LNCaP clone FGC (cell line): ENCODE measurements at places on chromosomes 6 and 20.

- no peak for DNase-seq
These were observed 126.0 kb upstream of the SLC2A12 start for GRCh38 chr6:134178161-134179044.

GRCh38 chr20:20780127-20780824, 67.8 kb upstream of the RALGAPA2 start:
- DNase-seq: peak; percentile 23

DNA sequence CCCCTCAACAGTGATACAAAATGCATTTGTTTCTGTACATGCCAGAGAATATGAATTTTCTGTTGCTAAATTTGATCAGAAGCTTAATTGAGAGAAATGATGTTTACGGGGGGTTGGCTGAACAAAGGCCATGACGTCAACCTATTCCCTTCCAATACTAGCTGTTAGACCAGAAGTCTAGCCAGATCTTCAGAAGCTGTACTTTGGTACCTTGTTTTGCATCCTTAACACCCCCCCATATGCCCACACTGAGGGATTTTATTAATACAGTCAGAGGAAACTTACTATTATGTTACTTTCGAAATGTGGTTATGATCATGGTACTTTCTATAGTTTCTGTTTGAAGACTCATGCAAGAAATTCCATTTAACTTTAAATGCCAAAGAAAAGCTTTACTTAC, 3.1 kb downstream of the NCOA7 start:
- DNase-seq: no peak

DNA sequence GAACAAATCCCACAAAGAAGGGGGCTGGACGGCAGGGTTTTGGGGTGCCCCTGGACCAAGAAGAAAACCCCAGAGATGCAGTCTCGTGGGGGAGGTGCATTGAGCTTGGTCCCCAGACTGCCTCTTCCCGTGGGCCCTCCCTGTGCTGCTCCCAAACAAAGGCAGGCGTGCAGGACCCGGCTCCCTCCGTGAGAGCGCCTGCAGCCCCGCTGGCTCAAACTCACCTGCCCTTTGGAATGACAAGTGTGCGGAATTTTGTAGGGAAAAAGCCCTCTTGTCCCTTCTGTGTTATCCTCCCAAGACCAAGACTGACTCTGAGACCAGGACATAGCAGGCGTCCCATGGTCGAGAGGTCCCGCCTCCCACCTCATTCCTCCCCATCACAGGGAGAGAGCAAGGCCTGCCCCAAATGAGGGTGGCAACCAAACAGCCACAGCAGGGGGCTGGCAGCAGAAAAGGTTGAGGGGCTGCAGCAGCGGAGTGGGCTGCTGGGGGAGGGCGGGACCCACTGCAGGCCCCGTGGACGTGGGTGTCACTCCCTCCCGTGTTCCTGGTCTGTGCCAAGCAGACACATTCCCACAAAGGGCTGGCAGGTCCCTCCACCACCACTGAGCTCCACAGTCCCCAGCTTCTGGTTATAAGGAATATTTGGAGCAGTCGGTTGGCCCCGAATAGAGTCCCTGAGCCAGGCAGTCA, 5.6 kb upstream of the FRMD1 start:
- DNase-seq: no peak

DNA sequence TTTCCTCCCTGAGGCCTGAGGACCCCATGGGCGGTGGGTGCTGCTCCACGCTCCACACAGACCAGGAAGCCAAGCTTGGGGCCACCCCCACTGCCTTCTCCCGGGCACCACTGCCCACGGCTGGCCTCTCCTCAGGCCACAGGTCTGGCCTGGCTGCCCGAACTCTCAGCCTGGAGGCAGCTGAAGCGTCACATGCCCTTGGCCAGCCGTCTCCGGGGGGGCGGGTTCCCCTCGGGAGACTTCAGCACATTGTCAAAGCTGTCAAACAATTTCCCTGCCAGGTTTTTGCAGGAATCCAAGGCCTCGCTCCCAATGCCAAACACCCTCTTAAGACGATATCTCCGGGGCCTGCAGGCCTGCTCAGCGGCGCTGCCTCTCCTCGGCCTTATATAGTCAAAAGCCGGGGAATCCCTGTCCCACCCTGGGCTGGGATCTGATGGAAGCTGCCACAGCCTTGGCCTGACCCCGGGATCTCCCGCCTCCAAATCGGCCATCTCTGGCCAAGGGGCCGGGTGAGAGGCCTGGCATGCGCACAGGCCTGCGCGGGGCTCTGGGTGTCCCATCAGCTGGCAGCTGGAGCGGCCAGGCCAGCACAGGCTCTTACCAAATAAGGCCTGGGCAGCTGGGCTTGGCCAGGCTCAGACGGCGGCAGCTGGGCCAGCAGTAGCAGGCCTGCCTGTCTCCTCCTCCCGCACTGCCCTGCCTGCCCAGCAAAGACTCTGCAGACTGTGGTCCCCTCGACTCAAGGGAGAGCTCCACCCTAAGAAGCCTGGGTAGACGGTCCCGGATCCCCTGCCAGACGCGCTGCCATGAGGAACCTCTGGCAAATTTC, 49.7 kb downstream of the RBM38 start:
- no peak for DNase-seq

DNA sequence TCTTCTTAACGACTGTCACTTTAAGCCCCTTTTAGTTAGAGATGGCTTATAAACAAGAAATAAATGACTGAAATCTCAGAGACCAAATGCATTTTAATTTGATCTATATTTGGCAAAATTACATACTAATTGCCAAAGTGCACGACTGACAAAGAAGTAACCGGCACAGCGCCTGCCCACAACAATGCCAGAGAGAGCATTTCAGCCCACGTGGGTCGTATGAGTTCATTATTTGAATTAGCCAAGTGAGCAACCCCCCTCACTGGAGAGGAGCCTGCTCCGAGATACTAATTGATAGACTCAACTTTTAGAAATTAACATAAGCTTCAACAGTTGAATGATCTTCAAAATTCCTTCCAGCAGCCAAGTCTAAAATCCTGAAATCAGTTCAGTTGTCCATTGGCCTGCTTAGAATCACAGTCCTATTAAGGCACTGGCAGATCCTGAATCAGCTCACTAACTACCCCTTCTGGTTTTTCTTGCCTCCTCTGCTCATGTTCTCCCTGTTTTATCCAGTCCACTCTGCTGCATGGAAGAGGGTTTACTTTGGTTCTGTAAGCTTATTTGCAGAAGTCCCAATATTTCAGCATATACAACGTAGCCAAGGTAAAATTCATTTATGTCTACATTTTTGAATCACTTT, 519.1 kb upstream of the AGPAT4 start:
- no peak for DNase-seq

GRCh38 chr6:125714441-125715090, 34.9 kb upstream of the HEY2 start:
- DNase-seq: no peak

DNA sequence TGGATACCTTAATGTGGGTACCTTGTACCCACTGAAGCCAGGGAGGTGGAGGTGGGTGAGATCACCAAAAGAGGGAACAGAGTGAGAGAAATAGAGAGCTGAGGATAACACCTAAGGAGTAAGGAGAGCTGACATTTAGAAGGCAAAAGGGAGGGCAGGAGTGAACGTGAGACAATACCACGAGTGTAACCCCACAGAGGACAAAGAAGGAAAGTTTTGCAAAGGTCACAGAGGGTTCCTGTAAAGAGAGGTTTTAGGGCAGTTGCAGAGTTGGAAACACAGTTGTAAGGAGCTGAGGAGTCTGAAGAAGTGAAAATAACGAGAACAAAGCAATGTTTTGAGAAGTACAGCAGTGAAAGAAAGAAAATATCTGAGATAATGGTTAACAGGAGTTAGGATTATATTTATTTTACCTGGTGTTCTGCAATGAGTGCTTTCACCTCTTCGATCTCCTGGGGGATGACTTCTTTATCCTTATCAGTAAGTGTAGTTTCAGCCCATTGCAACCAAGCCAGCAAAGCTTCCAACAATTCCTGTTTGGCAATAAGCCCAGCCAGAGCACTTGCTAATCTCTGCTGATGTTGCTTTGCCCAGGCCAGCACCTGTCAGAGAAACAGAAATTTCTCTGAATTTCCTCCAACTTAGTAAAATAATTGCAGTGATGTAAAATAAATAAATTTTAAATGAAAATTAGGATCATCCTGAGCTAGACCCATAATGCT, 166.8 kb downstream of the DST start:
- peak; percentile 30 for DNase-seq

DNA sequence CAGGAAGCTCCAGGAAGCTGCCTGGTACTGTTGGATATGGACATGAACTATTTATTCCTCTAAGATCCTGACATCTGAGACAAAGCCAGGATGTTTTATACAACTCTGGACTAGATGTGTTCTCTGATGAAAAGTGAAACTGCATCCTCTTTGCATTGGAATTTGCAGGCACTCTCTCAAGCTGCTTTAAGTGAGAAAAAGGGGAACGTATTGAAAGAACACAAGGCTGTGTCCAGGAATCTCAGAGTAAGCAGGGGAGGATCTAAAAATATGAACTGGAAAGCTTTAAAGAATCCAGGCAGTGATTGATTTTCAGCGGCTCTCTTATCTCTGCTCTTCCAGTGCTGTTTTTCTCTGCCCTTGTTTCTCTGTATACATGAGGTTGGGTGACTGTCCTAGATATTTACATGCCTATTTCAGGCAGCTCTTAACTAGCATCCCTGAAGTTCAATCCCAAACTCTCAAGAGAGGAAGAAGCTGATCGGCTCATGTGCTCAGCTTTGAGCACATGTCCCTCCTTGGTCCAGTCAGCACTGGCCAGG, 193.8 kb downstream of the PLCB4 start:
- no peak for DNase-seq

DNA sequence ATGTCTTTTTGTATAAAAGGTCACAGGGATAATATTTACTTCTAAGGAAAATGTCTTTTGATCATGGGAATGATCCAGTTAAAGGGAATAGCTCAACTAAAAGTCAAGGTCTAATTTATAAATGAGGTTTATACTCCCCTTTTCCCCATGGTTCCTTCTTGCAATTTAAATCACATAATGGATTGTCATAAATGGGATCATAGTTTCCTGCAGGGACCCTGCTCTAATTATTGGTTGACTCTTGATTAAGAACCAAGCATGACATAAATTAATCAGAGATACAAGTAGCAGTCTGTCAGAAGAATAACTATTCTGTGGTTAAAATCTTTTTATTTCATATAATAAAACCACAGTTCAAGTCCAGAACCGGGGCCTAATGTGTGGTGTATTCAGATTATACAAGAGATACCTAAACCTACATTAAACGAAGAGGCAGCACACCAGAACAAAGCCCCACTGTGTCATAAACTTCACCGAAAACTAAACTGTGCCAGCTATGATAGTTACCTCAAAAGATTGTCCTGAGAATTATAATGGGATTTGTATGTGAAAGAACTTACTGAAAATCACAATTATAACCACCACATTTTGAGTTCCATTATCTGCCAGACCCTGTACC, 43.0 kb upstream of the CD83 start:
- DNase-seq: no peak

- no peak for DNase-seq
These were observed 157.3 kb downstream of the TAF4 start for GRCh38 chr20:61908057-61909026.

DNA sequence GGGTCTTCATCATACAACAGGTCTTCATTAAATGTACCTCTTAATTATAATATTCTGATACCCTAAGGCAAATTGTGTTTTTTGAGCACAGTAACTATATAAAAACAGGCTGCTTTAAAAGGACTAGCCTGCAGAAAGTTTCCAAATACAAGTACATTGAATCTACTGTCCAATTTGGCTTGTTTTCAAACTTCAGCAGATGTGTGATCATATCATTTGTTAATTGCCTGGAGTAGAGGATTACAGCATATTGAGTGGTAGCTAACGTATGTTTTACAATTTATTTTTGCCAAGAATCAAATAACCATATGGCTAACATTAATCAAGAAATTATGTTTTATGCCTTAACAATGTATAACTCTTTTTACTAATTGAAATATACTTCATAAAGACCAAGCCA, 12.6 kb downstream of the TINAG start:
- DNase-seq: no peak

DNA sequence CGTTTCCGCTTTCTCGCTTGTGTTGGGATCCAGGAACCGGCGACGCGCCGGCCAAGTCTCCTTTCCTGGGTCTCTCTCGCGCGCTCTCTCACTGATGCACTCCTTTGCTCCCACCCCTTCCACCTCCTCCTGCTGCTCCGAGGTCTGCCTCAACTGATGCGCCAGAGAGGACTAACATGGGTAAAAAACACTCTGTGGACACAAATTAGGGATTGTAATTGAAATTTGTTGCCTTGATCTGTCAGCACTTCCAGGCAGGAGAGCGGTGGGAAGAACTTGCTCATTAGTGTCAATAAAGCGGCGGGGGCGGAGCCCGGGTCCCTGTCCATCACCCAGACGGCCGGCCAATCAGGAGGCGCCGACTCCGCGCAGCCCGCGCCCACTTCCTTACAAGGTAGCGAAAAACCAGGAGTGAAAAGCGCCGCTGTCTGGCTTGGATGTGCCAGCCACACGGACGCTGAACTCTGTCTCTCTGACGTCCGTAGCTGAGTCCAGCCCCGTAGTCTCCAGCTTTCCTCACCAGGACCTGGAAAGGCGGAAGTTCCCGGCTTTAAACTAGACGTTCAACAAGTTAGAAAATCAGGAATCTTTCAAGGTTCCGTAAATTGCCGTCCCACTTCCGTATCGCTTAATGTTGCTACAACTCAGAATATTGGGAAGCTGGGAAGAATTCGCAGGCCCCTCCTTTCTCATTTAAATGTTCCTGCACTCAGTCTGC, at the start of gene TBX18:
Gene TBX18 (minus strand): TSS at position 267 of the 718 bp plus-strand sequence. CDS start 417 bp downstream, outside the sequence.
- DNase-seq: no peak

DNA sequence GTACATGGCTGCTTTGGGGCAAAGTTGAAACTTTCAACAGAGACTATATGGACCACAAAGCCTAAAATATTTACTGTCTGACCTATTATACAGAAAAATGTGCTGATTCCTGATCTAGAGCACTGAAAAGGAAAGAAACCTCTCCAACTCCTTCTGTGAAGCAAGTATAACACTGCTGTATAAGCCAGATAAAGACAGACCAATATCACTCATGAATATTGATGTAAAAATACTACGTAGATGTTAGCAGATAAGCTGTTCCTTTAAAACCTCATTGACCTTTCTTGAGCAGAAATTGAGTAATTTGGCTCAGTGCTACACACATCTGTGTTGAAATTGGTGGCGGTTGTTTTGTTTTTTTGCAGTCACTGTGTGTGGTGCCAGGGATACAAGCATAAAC, 69.9 kb upstream of the HDAC2 start:
- DNase-seq: no peak

GRCh38 chr6:170470734-170471133, 82.4 kb downstream of the PSMB1 start:
- DNase-seq: no peak

GRCh38 chr6:118696271-118696670, 44.9 kb upstream of the CEP85L start:
- DNase-seq: no peak

GRCh38 chr20:25629816-25630499, 6.1 kb upstream of the NANP start:
- DNase-seq: no peak
